Hepatocyte (in vitro differentiated cells): ENCODE measurements at places on chromosomes 13 and 19. TPM values are rescaled to one million over a fixed set of nuclear protein-coding genes. Genes with fewer than 3 reads are reported as not detected.

GRCh38 chr13:67877031-67877430 lies 646.9 kb upstream of the PCDH9 start:
- no peak for DNase-seq

GRCh38 chr13:25181597-25181996 lies 9.5 kb upstream of the AMER2 start:
- DNase-seq, result no peak

CEACAM19 gene
- 4.9 and 5.6 TPM in 2 replicates for polyA plus RNA-seq

GRCh38 chr19:17170538-17171297 lies 44.4 kb upstream of the USE1 start:
- no peak for DNase-seq

- DNase-seq, result no peak
These were observed 4.7 kb downstream of the RPL28 start for GRCh38 chr19:55390461-55390880.
